ENCODE measurements at places on chromosomes 5 and 9. TPM values are rescaled to one million over a fixed set of nuclear protein-coding genes. Genes with fewer than 3 reads are reported as not detected.

DNA sequence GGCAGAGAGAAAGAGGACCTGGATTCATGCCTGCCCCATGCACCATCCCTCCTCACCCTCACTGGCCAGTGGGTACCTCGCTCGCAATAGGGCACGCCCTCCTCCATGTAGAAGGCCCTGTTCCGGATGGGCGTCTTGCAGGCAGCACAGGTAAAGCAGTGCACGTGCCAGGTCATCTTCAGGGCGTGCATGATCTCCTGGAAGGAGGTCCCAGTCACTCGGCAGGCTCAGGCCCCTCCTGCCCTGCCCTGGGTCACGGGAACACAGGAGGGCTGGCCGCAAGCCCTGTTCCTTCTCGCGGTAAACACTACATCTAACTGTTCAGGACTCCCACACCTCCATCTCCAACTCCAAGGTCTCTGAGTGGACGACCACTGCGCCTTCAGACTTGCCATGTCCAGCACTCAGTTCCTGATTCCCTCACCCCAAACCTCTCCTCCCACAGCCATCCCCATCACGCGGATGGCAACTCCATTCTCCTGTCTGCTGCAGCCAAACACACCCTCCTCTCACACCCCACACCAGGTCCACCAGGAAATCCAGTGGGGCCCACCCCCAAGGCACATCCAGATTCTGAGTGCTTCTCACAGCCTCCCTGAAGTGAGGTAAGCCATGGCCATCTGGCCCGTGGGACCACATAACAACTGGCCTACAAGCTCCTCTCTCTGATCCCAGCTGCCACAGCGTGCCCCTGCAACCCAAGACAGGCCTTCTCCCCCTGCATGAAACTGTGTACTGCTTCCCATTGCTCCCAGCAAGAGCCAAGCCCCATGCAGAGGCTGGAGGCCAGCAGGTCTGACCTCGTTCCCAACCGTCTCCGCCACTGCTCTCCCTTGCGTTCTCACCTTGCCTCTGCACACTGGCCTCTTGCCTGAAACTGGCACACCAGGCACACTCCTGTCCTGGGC lies 10.8 kb upstream of the DBN1 start:
- DNase-seq: no peak

TUBB4B gene
- 372 TPM for polyA plus RNA-seq

- DNase-seq: no peak
Observed at GRCh38 chr5:170159101-170159698, 53.5 kb downstream of the FOXI1 start.

ZDHHC11 gene
- polyA plus RNA-seq: 4.9 TPM

DNA sequence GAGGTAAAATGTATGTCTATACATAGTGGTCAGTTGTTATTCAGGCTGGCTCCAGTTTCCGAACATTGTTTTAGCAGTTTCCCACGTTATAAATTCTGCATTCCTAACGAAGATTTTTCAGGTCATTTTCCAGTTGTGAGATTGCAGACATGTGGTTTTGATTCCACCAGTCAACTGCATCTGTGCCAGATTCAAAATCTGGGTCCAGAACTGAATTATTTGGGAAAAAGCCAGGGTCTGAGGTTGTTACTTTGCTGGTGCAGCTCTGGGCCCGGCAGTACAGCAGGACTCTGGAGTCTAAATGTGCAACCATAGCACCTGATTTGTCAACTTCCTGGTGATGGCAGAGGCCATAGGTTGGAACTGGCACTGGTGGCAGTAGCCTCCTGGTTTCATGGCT lies 105.7 kb upstream of the MEGF10 start:
- no peak for DNase-seq

DNA sequence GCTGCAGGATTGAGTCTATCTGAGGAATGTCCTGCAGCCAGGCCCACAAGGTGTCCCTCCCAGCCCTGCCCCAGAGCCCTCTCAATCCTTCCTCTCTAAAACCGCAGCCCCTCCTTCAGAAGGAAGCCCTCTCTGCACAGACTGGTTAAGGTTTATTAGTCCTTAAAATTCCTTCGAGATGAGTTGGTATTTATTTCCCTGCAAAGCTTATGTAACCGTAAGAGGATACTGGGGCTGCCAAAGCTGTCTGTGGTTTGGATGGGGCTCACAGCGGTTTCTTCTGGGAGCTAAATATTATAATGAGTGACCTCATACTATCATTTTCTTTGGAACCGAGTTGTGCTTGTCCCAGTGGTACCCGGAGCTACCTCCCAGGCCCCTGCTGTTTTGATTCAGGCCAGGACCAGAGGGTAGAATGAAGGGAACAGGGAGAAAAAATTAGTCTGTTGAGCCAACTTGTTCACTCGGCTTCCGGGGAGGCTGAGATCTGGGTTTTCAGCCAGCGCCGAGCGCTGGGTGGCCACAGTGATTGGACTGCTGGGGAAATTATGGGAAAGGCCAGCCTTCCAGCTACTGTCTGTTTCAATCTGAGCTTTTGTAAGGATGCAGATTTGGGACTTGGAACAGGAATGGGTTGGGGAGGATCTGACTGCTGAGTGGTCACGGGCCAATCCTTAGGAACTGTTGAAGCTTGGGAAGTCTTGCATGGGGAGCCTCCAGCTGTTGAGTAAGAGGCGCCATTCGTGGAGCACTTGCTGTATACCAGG lies 107.5 kb downstream of the NDFIP1 start:
- DNase-seq: no peak

TRPM3 gene
- 17.6 TPM for polyA plus RNA-seq

- DNase-seq: no peak
Observed at GRCh38 chr5:88680253-88681132, 202.5 kb downstream of the MEF2C start.

- no peak for DNase-seq
Observed at GRCh38 chr5:311963-312362, 9.6 kb upstream of the AHRR start.
